Hematopoietic multipotent progenitor cell treated with erythropoietin and hydrocortisone succinate and interleukin-3 and kit ligand, for 17 days (in vitro differentiated cells): ENCODE measurements at places on chromosomes 7 and 10.
A peak's percentile ranks its signal among the peaks of the same experiment; 100 is the strongest.

- DNase-seq = no peak
These were observed 158.0 kb downstream of the CDH23 start for GRCh38 chr10:71554671-71555070.

DNA sequence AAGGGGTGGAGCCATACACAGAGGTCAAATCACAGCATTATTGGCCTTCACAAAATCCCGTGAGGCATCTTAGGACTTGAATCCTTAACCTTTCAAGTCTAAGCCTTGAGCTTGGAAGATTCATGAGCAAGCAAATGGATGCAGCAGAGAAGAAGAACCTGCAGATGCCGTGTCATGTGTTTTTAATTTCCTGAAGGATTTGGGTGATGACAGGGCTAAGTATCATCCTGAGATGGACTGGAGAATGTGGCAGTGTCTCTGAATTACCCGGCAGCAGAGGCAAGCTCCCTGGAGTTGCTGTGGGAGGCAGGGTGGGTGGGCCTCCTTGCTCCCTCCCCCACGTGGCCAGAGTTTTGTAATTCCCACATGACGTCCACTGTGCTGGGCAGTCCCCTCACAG is 50.8 kb downstream of the GCC1 start:
- no peak for DNase-seq

- DNase-seq = peak; percentile 61
These were observed 65.0 kb downstream of the DNAJB6 start for GRCh38 chr7:157401567-157402387.

DNA sequence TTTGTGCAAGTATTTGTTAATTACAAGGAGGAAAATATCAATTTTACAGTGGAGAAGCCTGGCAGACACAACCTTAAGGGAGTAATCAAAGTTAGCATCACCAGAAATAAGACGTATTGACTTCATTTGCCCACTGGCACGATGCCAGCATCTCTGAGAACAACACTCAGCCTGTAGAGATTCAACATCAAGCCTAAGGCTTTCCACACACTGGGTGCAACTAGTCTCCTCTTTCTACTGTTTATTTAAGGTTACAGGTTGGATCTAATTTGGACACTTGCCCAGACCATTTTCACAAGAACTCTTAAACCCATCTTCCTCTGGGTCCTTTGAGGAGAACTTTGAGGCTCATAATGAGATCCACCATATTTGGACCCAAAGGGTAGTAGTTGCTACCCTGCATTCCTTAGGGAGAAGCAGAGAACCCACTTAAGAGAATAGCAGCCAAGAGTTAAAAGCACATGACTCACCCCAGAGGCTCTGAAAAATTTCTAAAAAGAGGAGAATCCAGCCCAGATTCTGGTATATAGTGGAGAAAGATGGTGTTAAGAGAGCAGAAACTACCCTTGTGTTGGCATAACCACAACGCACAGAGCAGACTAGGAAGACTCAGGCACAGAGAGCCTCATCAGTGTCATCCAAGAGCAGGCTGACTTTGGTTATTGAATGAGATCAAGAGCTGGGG is 97.3 kb downstream of the CCDC71L start:
- peak; percentile 52 for DNase-seq

- DNase-seq = no peak
These were observed 84.3 kb upstream of the ADRB1 start for GRCh38 chr10:113959383-113959760.

- DNase-seq = no peak
These were observed 24.3 kb downstream of the PDGFA start for GRCh38 chr7:495326-495725.

- no peak for DNase-seq
These were observed 176.1 kb downstream of the ABCA13 start for GRCh38 chr7:48347230-48347825.
